Vagina (tissue), 2 donors: ENCODE measurements at places on chromosomes 16 and 17.

GRCh38 chr16:75230471-75231110 is 11.8 kb downstream of the CTRB1 start:
- no peak for DNase-seq

DNA sequence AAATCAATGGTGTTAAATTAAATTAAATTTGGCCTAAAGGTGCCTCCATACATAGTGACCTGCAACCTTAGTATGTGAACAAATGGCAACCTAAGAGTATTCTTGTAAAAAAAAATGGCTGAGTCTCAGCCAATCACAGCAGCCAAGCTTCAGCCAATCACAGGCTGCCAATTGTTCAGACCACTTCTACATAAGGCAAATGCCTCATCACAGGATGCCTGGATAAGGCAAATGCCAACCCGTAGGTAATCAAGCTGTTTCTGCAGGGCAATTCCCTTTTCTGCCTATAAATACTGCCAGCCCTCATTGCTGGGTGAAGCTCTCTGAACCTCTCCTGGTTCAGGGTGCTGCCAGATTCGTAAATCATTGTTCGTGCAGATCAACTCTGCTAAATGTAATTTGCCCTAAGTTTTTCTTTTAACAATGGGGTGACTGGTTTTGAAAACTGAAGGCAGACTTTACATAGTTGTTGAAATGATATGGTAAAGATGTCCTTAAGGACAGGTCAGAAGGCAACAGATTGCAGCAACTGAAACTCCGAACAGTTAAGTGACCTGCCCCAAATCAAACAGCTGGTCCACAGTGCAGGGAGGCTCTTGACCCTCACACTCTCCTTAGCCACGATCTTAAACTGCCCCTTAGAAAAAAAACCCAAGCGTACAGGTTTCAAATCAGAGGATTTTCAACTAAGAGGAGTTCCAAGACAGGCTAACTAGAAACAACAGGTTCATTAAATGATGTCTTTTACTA is 50.3 kb downstream of the N4BP1 start:
- DNase-seq, result no peak

DNA sequence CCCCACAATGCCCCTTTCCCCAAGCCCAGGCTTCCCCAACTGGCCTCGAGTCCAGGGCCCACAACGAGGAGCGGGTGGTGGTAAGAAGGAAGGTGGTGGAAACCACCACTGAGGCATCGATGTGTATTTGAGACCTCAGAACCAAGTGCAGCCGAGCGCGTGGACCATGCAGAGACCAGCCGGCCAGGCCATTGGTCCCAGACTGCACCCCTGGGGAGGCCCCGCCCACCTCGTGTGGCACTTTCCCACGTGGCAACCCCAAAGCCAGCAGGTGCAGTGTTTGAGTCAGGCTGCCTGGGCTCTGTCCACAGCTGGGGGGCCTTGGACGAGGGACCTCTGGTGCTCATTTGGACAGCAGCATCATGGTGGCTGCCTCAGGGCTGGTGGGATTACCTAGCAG is 28.1 kb upstream of the BAHCC1 start:
- no peak for DNase-seq

GRCh38 chr16:9092282-9092977 is 986 bp downstream of the HAPSTR1 start:
- no peak for DNase-seq

DNA sequence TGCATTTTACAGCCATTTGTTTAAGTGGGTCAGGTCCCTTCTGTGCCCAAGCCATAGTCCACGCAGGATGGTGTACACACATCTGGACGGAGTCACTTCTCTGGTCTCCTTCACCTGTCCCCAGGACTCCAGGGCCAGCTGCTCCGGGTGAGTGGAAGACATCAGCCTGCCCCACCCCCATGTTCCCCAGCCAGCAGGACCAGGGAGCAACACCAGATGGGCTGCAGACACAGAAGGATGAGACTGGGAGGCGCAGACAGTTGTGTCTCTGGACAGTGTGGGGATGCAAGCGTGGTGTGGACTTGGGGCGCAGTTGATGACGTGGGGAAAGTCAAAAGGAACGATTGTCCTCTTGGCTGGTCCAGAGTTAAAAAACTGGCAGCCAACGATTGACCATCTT is 24.6 kb upstream of the WFDC1 start:
- no peak for DNase-seq

GRCh38 chr16:78211946-78212345 is 112.5 kb downstream of the WWOX start:
- no peak for DNase-seq

DNA sequence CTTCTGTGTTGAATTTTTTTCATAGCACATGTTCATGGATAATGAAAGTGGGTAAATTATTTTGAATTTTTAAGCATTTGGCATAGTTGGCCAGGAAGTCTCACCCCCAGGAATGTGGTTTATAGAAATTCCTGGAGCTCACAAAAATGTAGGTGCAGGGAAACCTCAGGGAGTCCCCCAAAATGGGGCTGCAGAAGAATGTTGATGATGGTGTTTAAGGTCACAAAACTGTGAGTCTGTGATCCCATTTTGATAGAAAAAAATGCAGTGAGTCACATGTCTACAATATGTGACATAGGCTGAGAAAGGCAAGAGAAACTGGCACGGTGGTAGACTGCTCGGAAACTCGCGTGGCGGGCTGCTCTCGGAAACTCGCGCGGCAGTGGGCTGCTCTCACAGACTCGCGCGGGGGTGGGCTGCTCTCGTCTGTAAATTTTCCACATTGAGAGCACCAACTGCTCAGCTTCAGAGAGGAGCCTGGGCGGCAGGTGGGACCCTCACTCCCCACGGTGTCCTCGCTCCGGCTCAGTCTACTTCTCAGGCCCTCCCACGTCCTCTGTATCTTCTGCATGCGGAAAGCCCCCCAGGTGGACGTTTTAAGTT is 18.7 kb upstream of the MC1R start:
- DNase-seq, result no peak
